ENCODE measurements at places on chromosomes 7 and 10.

GRCh38 chr10:4162571-4163286 is 377.7 kb upstream of the KLF6 start:
- DNase-seq = no peak

DNA sequence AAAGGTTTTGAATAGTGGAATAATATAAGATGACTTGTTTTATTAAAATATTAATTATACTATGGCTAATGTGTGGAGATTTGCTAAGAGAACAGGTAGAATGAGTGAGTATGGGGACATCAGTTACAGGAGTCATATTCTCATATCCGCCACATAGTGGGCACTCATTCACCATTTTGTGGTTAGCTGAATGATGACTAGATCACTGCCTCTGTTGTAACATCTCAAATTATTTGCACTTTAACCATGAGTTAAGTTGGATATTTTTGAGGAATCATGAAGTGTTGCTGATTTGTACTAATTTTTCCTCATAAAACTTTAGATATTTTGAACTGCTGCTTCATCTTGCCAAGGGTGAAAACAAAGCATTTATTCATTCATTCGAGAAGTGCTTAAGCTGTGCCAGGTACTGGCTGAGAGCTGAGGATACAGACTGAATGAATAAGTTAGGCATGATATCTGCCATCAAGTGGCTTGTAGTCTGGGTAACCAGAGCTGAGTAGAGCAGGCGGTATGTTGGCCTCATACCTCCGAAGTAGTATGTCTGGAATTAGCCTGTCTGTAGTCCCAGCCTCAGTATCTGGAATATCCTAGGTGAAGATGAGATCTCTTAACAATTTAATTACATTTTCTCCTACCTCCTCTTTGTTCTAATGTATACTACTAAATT is 100.5 kb downstream of the ZEB1 start:
- DNase-seq = no peak

GRCh38 chr7:16543456-16543855 is 16.8 kb downstream of the LRRC72 start:
- no peak for DNase-seq

DNA sequence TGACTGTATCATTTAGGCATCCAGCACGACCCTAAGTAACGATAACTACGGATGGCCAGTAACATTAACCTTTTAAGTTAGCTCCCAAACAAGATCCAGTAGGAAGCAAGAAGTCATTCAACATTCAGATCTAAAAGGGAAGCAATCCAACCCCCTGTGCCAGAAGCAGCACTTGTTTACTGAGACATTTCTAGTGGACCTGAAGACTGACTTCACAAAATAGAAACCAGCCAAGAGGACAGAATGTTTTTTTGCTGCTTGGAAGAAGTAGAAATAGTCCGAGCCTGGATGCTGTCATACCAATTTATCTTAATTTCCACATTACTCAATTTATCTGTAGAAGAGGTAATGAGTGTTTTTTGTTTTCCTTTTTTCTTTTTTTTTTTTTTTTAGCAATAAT is 88.0 kb upstream of the CTTNBP2 start:
- DNase-seq = no peak

DNA sequence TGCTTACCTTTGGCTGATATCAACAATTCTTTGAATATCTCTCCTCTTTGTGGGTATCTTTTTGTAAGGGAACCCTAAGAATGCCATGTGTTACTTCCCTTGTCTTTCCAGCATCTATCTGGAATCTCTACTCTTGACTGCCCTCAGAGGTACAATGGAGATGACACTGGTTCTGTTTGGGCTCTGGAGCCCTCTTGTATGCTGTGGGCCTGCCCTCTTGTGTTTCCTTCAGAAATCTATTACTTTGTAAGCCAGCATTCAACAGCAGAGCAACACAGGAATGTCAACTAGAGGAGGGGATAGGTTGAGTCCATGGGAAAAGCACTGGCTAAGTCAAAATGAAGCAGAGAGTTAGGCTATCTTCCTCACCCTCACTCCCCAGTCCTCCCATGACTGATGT is 142.3 kb downstream of the XPNPEP1 start:
- DNase-seq = no peak

GRCh38 chr10:91682912-91683311 is 50.0 kb upstream of the PPP1R3C start:
- DNase-seq = no peak

DNA sequence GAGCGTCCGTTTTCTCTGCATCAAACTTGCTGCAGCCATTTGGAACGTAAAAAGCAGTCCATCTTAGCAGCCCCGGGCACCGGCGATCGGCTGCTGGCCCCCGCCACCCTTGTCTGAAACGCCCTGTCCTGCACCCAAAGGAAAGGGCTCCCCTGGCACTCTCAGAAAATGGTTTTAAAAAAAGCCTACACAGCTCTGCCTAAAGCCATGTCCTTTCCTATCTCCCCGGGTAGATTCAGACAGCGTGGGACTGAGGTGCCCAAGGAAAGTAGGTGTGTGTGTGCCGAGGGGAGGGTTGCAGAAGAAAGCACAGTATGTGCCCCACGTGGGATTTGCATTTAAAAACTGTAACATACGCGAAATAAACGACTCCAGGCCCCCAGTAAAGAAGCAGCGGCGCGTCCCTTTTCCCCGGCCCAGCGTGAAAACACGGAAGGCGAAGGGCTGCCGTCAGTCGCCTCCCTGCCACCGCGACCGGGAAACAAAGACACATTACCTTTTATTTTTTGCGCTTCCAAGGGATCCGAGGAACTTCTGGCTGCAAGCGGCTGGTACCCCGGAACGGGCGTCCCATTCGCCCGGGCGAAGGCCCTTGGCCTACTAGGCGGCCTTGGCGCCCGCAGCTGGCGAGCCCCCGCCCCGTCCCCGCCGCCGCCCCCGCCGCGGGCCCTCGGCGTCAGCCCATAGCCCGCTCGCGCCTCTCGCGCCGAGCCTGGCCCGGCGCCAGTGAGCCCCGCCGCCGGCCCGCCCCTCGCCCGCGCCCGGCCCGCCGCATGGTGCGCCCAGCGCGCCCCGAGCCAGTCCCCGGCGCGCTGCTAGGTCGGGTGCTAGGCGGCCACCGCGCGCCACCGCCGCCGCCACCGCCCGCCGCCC is 304.6 kb downstream of the PRPF18 start:
- DNase-seq = no peak

DNA sequence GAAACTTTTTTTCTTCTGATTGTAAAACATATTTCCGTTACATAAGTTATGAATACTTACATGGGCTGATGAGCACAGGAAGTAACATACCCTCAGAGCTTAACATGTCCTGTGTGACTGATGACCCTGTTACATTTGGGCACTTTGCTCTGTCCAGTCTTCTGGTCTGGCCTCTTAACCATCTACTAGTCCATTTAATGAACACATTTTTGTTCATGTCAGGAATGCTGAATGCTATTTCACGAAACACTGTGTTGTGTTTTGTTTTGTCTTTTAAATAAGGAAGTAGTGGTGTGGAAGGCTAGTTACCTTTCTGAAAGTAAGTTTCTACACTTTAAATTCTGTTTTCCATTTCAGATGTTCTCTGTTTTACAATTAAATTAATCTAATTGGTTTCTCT is 77.7 kb downstream of the RBM33 start:
- no peak for DNase-seq

DNA sequence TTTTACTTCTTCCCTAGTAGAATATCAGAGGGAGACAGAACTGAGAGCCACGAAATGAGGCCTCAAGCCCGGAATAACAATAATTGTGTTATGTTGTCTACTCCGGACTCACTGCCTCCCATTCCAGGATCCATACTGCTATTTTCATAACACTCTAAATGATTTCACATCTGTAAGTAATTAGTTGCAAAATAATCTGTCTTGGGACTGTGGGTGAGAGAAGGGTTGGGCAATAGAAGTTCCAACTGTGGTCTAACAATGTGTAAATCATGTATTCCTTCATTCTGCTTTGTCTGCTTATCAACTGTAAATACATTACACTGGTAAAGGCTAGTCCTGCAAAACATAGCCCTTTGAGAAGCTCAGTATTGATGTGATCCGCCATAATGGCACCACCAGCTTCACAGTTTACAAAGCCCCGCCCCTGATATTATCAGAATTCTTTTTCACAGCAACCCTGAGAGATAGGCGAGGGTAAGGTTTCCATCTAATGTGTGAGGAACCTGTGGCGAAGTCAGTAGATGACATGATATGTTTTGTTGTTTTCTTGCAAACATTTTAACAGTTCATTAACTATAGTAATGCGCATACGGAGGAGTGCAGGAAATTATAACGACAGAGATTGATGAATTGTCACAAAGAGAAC is 265.7 kb upstream of the BMPER start:
- DNase-seq = no peak

DNA sequence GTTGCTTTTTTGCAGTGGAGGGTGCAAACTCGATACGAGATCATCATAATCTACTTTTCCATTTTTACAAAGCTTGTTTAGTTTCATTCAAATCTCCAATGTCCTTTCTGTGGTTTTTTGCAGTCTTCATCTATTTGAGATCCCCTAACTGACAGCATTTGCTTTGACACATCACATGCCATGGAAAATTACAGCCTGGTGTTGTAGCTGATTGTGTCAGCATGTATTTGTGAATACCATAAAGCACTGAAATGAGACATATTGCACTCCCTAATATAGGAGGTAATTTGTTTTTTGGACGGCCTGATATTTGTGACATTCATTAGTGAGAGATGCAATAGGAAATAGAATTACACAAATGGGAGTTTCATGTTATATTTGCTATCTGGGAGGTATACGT is 620.8 kb downstream of the KCNMA1 start:
- DNase-seq = no peak

DNA sequence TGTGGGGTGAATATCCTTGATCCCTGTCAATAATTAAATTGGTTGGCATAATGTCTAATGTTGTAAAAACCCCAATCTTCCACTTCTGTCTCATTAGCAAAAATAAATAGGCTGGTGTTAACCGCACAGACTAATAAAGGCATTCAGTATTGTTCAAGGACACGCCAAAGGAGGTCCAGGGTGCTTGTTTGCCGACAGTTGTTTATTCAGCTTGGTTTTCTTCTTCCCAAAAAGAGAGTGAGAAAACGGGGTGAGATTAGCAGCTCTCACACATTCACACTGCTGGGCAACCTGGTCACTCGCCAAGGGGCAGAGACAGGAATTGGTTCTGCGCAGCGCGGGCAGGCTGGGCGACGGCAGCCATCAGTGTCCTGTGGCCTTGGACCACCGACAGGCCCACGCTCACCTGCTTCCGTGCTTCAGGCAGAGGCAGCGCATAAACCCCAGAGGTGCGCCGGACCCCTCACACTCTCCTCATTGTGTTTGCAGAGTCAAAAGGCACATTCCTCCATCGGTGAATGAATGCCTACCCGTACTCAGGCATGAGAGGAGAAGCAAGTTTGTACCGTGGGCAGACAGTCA is 26.2 kb upstream of the LMBR1 start:
- DNase-seq = no peak

DNA sequence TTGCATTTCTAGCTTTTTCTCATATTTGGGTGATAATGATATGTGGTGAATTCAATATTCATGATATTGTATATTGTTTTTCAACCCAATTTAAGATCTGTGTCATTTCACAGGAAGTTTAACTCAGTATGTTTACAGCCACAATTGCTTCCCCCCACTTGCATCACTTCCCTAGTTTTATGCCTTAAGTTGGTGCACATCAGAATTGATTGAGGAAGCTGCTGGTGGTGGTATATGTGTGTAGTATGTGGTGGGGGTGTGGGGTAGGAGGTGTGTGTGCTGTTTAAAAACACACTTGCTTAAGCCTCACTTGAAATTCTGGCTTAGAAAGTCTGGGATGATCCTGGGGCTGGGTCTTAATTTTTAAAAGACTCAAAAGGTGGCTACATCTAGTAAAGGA is 245.1 kb upstream of the AOAH start:
- DNase-seq = no peak

DNA sequence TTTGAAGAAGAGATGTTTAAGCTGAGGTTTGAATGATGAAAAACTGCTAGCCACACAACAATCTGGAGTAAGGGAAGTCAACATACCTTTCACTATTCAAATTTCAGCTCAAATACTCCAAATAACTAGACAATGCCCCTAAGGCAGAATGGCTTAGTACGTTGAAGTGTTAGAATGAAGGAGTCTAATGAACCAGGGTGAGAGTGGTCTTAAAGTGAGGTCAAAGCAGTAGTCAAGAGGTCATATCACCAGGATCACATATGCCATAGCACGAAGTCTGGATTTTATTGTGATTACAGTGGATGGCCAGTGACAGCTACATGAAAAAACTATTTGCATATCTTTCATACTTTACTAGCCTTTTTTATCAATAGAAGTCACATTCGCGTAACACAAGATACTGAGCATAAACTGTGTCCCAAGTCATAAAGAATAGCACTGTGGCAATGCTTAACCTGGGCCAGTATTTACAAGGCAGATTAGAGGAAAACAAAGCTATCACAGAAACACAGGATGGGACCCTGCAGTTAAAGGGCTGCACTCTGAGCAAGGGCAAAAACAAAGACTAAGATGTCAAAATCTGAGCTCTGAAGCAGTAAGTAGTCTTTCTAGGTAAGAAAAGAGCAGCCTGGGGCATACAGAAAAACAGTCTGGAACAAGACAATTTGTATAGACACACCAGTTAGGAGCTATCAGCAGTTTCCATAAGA is 61.5 kb downstream of the HYCC1 start:
- DNase-seq = no peak

- no peak for DNase-seq
Observed at GRCh38 chr10:114914560-114914959, 23.4 kb upstream of the TRUB1 start.

DNA sequence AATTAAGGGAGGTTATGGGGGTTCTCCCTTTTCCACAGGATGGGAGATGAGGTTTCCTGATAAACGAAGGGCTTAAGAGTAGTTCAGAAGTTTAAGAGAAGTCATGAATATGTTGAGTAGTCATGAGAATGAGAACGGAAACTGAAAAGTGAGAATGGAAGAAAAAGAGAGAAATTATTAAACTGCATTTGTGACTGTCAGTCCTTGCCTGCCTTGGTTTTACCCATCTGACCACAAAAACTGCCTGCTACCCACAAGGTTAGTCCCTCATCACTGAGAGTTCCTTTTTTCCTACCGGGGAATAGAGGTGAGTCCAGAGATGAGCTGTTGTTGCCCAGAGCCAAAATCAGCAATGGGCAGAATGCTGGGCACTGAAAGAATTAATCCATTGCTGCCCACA is 174.1 kb upstream of the BET1 start:
- DNase-seq = no peak

- DNase-seq = no peak
Observed at GRCh38 chr10:96290368-96291133, 13.7 kb upstream of the DNTT start.

DNA sequence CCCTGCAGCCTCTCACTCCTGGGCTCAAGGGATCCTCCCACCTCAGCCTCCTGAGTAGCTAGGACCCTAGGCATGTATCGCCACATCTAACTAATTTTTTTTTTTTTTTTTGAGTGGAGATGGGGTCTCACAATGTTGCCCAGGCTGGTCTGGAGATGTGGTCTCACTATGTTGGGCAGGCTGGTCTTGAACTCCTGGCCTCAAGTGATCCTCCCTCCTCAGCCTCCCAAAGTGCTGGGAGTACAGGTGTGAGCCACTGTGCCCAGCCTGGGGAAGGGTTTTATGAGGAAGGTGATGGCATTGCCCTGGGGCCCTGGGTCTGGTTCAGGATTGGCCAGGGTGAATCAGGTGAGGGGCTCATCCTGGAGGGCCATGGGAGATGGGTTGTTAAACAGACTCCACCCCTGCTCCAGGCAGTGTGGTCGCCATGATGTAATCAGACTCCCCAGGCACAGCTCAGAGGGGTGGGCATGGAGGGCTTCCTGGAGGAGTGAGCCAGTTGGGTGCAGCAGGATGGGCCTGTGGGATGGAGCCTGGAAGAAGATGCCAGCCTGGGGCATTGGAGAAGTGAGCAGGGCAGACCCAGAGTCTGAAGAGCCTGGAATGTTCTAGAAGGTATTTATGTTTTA is 82.7 kb downstream of the MYL10 start:
- DNase-seq = peak; percentile 2

Measured in dorsolateral prefrontal cortex (tissue), 122 donors.